ENCODE measurements at places on chromosomes 4 and X.

DNA sequence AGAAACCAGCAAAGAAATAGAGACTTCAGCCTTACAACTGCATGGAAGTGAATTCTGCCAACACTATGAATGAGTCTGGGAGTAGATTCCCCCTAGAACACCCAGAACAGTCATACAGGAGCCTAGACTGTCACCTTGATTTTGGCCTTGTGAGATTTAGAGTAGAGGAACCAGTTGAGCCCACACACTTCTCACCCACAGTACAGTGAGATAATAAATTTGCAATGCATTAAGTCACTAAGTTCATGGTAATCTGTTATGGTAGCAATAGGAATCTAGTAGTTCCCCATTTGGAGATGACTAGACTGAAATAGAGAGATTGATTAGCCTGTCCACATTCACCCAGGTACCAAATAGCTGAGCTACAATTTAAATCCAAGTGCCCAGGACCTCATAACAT lies 59.0 kb downstream of the FAM13A start:
- no peak for DNase-seq

GRCh38 chr4:139458999-139459398 lies 5.1 kb downstream of the RAB33B start:
- DNase-seq: no peak

DNA sequence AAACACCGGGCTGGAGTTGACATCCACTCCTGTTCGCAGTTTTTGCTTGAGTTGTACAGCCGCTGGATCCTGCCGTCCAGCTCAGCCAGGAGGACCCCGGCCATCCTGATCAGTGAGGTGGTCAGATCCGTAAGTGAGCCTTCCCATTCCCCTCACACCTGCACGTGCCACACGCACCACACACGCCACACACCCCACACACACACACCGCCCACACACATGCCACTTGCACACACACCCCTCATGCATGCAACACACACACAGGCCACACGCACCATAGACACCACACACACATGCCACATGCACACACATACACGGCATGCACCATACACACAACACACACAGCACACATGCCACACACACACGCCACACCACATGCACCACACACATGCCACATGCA lies 20.1 kb upstream of the MSANTD1 start:
- DNase-seq: no peak

DNA sequence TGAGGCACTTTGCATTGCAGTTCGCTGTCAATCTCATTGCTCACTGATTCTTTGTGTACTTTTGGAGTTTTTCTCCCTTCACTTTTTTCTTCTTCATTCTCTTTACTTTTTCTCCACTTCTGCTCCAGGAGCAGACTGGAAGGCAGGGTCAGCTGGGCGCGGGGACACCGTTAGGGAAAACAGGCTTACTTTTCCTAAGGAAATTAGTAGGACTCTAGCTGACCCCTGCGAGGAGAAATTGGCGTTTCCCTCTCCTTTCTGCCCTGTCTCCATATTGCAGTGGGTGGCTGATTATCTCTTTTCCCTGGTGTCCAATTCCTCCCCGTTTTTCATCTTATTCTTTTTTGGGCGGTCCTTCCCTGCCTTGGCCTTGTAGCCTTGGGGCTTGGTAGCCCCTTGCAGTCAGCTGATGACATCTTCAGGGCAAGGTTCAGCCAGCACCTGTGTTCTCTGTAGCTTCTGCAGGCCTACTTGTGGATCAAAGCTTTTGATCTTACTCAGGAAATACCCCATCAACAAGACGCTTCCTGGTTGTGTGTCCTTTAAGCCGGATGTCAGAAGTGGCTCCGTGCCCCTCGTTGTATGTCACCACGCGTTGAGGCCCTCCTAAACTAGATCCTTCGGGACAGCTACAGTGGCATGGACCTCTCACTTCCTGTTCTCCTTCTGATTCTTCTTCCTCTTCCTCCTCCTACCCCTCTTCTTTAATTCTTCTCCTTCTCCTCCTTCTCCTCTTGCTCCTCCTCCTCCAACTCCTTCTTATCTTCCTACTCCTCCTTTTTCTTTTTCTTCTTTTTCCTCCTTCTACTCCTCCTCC lies 36.1 kb downstream of the NBDY start:
- no peak for DNase-seq

DNA sequence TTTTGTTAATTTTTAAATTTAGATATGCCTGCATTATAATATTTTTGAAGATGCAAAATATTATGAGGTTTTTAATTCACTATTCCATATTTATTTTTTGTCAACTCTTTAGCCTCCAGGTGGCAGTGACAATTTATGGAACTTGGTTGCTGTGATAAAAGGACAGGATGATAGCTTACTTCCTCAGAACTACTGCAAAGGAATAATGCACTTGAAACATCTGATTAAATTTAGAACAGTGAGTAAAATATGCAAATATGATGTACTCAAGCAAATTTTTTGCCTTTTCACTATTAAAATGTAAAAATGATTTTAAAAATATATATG lies 45.1 kb downstream of the SPATA4 start:
- peak; percentile 51 for DNase-seq

DNA sequence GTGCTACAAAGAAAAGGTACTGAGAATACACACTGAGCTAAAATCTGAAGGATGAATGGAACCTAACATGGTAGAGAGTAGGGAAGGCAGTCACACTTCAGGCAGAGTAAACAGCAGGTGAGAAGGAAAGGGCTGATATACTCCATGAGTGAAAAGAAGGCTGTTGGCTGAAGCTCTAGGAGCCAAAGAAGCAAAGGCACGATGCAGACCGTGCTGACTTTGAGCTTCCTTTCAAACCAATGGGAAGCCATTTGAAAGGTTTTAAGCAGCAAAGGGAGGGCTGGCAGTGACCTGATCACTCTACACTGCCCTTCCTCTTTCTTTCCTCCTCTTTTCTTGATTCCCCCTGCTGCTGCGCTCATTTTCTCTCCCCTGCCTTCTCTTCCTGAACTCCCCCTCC lies 66.4 kb downstream of the TMEM154 start:
- no peak for DNase-seq

DNA sequence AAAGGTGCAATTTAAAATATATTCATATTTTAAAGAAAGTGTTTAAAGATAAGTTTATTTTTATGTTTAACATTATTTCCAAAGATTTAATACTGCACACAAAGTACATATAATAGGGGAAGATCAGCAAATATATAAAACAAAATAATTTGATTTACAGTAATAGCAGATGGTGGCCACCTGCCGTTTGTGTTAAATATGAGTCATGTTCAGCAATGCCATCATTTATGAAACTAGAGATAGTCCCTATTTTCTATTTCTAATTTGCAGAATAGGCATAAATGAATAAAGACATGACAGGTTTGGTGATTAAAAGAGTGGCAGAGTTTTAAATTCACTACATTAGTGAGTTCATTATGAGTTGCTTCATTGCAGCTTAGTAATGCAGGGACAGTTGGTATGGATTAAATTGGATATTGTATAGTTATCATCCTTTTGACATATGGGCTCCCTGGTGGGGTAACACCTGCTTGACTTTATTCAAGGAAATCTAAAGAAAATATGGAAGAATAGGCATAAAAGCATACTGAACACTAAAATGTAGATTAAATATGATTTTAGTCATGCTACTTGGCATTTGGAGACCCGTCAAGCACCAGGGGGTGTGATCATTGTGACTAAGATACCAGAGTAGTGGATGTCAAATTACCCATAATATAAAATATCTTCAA lies 78.8 kb upstream of the BANK1 start:
- no peak for DNase-seq

DNA sequence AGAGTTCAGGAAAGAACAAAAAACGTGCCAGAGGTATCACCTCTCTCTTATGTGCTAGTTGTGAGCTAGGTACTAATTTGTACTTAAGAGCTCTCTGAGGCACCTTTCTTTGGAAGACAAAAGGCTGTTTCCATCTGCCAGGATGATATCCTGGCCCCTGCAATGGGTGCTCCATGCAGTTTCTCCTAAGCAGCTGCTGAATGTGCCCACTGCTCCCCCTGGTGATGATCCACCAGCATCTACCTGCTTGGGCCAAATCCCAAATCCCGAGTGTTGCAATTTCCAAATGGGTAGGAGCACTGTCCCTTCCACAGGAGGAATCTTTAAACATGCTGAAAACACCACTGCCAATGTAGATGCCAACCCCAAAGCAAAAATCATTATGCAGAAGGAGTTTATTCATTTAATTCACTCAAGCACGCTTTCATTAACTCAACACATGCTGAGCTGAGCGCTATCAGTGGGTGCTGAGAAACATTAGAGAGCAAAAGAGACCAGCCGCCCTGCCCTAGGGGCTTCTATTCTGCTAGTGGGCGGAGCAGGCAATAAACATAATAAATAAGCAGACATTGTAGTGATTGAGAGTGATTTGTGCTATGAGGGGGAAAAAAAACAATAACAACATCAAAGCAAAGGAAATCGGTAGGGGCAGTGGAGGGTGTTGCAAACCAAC lies 69.6 kb upstream of the C4orf50 start:
- DNase-seq: peak; percentile 21

DNA sequence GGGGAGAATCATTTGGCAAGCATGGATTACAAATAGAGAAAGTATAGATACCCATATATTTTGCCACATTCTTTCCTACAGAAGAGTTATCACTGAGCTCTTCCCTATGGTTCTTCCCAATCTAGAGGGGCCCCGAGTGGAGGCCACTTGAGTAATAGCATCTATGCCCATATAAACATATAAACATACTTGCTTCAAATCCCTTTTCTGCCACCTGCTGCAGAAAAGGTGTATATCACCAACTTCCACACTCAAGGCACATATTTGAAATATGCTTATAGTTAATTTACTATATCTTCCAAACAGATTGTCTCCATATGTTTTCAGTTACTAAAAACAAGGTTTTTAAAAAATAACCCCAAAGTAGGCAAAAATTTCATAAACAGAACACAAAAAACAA lies 642.8 kb upstream of the DIPK2B start:
- peak; percentile 33 for DNase-seq

GRCh38 chrX:132497432-132497831 lies 8.6 kb upstream of the MBNL3 start:
- no peak for DNase-seq

GRCh38 chrX:63718010-63718694 lies 66.9 kb downstream of the ARHGEF9 start:
- DNase-seq: no peak

- DNase-seq: no peak
These were observed 46.1 kb upstream of the MAGEC2 start for GRCh38 chrX:142251202-142251601.

DNA sequence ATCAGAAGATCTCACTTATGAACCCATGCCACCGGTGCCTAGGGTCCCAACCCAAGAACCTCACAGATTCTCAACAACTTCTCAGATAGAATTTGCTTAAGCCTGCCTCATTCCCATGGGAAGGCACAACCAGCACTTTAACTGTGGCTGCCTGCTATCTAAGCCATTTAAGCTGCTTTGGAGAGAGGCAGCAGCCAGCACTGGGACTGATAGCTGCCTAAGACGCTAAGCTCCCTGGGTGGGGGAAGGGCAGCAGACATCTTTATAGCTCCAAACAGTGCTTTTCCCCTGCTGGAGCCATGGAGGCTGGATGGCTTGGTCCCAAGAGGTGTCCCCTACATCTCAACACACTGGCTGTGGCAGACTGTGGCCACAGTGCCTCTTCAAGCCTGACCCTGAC lies 1268.6 kb downstream of the FAM133A start:
- no peak for DNase-seq

DNA sequence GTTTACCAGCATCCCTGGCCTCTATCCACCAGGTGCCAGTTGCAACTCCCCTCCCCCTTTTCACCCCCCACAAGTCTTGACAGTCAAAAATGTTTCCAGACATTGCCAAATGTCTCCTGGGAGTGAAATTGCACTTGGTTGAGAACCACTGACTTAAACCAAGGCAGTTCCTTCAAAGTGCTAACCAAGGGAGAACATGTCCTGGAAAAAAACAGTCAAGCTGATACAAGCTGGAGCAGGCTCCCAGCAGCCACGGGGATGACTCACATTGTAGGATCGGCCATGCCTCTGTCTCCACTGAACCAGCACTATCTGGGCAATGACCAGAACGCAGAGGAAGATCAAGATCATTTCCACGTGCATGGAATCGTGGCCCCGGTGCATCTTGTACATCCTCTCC lies 11.4 kb downstream of the RNF175 start:
- DNase-seq: peak; percentile 51

DNA sequence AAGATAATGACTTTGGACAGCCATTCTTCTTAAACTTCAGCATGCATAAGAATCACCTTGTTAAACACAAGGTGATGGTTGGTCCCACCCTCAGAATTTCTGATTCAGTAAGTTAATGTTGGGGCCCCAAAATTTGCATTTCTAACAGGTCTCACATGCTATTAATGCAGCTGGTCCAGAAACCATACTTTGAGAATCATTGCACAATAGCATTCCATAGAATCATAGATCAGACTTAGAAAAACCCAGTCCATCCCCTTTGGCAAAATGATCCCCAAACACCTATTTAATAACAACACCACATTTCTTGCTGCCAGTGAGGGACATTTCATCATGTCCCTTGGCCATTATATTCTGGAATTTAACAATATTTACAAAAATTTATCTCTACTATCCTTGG lies 6.2 kb upstream of the MGAT4D start:
- DNase-seq: no peak

DNA sequence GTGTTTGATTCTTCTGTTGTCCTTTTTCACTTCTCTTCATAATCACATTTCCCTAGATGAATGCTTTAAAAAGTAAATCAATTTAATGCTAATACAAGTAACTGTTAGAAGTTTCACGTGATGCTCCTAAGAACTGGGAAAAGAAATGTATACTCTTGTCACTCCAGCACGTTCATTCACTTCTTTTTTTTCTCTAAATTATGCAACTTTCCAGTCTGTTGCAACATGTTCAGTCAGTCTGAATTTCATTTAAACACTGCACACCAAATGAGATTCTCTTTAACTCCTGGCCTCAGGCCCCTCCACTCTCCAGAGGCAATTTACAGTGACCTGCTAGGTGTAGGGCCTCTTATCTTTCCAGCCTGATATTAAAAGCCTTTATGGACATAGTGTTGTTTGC lies 321.9 kb downstream of the HS3ST1 start:
- DNase-seq: peak; percentile 38

DNA sequence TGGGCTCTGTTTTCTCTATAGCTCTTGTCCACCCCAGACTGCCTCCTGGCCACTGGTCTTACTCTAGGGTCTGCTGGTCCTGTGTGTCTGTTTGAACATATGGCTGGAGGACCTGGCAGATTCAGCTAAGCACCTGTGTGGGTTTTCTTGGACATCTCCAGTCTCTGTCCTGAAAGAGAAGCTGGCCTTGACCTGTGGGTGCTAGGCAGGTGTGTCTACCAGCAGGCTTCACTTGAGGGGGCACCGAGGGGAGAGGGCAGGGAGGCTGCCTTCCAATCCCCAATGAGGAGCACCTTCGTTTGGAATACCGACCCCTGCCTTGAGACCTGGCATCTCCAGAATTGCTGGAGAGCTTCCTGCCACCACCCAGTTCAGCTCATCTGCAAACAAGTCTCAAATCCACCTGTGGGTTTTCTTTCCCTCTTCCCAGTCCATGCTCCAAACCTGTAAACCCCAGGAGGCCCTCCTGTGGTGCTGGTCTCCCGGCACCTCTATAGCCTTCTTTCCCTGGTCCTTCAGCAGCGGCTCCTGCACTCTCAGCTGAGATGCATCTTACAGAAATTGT lies 45.2 kb downstream of the HTRA3 start:
- no peak for DNase-seq

- no peak for DNase-seq
These were observed 12.7 kb upstream of the SPIN4 start for GRCh38 chrX:63363788-63364187.

GRCh38 chr4:96227515-96227914 lies 387.6 kb downstream of the PDHA2 start:
- no peak for DNase-seq

GRCh38 chr4:52837716-52838558 lies 24.2 kb upstream of the RASL11B start:
- peak; percentile 35 for DNase-seq

All from fibroblast of pulmonary artery (primary cell).